ENCODE measurements at places on chromosomes 2 and 18. TPM values are rescaled to one million over a fixed set of nuclear protein-coding genes. Genes with fewer than 3 reads are reported as not detected.

- DNase-seq = no peak
These were observed 1408.2 kb upstream of the PIK3C3 start for GRCh38 chr18:40546875-40547274.

WNT6 gene
- total RNA-seq = 0.74 TPM

- DNase-seq = no peak
These were observed 22.9 kb upstream of the CYTIP start for GRCh38 chr2:157466764-157467163.

DNA sequence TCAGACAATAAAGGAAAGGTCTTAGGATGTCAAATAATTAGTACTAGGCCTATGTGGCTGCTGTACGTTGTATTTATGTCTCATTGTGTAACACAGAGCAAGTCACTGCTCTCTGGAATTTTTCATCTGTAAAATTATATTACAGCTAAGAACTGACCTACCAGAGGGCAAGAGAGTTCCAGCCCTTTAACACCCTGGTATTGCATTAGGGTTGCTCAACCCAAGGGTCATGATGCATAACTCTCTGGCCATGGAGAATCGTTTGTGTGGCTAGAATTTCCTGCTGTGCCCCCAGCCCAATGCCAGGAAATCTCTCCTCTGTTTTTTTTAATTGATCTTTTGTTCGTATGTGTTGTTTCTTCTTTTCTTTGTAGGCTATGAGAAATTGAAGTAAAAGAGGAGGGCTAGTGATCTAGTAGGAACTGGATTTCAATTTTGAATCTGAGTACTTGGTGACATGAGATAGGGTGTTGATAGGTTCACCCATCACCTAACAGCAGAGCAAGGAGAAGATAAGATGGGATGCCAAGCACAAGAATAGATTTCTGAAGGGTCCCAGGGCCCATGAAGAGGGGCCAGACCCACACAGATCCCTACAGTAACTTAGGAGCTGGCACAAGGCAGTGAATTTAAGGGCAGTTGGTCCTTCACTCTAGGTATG is 571.2 kb upstream of the TNP1 start:
- no peak for DNase-seq

SCN3A gene
- 9.5 TPM for total RNA-seq

DNA sequence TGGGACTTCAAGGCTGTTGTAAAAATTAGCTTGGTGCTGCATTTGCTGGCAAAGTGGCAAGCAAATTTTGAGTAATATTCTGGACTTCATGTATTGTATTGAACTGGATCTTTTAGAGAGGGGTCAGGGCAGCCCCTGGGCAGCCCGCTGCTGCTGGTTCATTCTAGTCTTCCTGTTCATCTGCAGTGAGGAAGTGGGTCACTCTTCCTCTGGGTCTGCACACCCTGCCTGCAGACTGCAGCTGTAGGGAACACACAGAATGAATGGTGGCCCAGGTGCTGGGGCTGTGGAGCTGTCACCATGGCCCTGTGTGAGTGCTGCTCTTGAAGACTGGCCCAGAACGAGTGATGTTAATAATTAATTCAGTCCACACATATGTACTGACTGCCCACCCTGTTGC is 9.4 kb downstream of the SH3RF3 start:
- DNase-seq = no peak

- no peak for DNase-seq
These were observed 150.9 kb downstream of the ACTR3 start for GRCh38 chr2:114040826-114041225.

DNAH6 gene
- total RNA-seq = 1.6 TPM

- no peak for DNase-seq
These were observed 306.6 kb upstream of the VWC2L start for GRCh38 chr2:214104219-214104618.

DNA sequence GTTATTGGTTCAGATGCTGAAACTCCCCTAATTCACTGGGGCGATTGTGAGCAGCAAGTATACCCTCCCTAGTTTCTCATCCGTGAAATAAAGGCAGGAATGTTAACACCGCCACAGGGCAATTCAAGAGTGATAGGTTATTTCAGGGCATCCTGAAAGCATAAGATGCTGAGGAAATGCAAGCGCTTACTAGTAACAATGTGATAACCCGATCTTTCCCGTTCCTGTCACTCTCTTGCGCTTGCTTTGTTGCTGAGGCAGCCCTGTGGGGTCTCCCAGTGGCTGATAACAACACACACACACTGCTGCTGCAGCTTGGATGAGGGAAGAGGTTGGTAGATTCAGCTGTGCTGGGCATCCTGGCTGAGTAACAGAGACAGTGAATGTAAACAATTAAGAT is 259.3 kb downstream of the AGPS start:
- no peak for DNase-seq

DNA sequence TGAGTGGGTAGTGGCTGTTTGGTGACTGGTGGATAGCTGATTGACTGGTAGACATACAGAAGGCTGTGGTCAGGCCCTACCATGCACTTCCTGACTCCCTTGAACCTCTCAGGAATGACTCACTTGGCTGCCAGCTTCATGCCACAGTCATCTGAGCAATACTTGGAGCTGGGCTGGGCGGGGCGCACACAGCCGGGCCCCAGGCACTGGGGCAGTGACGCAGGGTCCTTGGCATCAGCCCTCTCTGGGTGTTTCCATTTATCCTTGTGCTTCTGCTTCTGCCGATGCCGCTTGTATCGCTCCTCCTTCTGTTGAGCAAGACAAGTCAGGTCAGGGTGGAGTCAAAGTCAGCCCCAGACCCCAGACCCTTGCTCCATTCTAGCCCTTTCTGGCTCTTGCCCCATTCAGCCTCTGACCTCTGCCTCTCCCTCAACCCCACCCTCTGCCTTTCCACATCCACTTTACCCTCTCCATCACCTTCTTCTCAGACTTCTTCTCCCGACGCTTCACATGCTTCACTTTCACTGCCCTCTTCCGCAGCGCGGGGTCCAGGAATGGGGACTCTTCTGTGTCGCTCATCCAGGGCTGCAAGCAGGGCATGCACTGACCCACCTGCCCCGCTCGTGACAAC is 3.0 kb upstream of the MBD1 start:
- DNase-seq = no peak

DNA sequence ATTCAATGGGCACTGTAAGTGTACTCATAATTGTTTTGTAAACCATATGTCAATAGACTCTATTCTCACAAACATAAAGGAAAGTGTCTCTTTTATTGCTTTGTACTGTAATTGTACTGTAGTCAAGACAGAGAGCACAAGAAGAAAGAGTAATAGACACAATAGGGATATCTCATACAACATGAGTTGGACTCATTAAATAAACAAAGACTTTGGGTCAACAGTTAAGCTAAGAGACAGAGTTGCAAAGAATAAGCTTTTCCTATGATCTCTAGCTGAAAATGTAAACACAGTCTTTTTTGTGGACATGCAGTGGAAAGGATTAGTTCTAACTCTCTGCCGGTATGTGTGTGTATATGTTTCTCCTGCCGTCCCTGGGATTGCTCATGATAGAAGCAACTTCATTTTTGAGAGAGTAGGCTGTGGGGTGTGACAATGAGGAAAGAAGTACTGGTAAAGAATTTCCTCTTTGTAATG is 13.9 kb upstream of the KYNU start:
- DNase-seq = no peak

DHRS9 gene
- not detected for total RNA-seq

DNA sequence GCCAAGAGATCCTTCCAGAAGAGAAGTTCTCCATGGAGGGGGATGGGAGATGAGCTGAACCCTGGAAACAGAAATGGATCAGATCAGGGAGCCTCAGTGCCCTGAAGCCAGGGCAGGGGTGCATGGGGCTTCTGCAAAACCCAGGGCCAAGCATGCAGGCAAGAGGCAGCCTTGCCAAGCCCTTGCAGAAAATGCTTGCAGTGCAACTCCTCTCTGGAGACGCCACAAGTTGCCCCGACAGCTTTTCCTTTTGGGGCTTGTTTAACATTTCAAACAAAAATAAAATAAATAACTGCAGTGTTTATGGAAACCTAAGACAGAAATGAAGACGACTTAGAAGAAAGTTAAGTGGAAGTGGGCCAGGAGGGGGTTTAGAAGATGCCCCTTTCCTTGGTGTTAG is 177.5 kb upstream of the TNP1 start:
- no peak for DNase-seq

- DNase-seq = no peak
These were observed 54.1 kb downstream of the DYSF start for GRCh38 chr2:71507476-71507875.

- no peak for DNase-seq
These were observed 115.8 kb downstream of the PIGN start for GRCh38 chr18:62071071-62071470.

DNA sequence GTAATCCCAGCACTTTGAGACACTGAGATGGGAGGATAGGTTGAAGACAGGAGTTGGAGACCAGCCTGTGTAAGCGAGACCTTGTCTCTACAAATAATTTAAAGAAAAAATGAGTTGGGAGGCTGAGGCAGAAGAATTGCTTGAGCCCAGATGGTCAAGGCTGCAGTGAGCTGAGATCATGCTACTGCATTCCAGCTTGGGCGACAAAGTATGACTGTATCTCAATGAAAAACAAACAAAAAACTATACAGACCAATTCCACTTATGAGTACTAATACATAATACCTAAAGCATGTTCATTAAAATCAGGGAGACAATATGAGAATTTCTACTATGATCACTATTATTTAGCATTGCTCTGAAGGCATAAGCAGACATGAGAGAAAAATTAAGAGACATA is 12.6 kb downstream of the RNF149 start:
- no peak for DNase-seq

RPS27A gene
- total RNA-seq = 1,406 TPM

AGXT gene
- total RNA-seq = not detected

GRCh38 chr18:51195451-51196117 is 1.9 kb downstream of the MEX3C start:
- peak; percentile 70 for DNase-seq

UGT1A3 gene
- not detected for total RNA-seq

MREG gene
- total RNA-seq = 5.6 TPM

LIMS3 gene
- total RNA-seq = 1.9 TPM

SLC4A3 gene
- total RNA-seq = not detected

DNA sequence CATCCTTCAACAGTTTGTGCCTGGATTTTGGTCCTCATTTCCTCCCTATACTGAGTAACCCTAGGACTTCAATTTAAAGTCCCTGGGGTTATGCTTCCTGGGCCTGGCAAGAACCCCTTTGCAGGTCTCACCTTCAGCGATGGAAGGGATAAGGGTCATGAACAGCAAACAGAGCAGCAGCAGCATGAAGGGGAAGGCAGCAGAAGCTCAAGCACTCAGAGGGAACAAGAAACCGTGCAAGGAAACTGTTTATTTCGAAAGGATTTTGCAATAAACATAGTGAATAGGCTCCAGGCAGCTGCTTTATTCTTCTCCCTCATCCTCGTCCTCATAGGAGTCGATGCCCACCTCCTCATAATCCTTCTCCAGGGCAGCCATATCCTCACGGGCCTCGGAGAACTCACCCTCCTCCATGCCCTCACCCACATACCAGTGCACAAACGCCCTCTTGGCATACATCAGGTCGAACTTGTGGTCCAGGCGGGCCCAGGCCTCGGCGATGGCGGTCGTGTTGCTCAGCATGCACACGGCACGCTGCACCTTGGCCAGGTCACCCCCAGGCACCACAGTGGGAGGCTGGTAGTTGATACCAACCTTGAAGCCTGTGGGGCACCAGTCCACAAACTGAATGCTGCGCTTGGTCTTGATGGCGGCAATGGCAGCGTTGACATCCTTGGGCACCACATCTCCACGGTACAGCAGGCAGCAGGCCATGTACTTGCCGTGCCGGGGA is 2.8 kb upstream of the TUBA4B start:
- peak; percentile 40 for DNase-seq

GRCh38 chr2:98277162-98277859 is 68.9 kb upstream of the CNGA3 start:
- no peak for DNase-seq

GRCh38 chr2:34012715-34013302 is 413.7 kb upstream of the FAM98A start:
- DNase-seq = peak; percentile 59

- DNase-seq = no peak
These were observed 111.0 kb downstream of the GATA6 start for GRCh38 chr18:22280453-22280750.

GRCh38 chr2:45823723-45824206 is 172.3 kb downstream of the PRKCE start:
- DNase-seq = no peak

CPLX4 gene
- total RNA-seq = not detected

DNA sequence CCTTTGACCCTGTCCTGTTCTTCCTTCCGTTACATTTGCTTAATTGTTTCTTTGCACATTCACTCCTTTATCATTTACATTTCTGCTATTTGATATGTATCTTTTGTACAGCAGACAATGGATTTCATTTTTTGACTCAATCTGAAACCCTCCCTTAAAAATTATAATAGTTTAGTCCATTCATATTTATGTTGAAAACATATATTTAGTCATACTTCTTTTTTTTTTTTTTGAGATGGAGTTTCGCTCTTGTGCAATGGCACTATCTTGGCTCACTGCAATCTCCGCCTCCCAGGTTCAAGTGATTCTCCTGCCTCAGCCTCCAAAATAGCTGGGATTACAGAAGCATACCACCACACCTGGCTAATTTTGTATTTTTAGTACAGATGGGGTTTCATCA is 95.3 kb upstream of the TGFA start:
- DNase-seq = no peak

LIPG gene
- total RNA-seq = not detected

GRCh38 chr2:109321570-109321969 is 192.6 kb downstream of the SH3RF3 start:
- no peak for DNase-seq

- no peak for DNase-seq
These were observed 42.8 kb downstream of the LRRTM4 start for GRCh38 chr2:77479395-77479794.

GRCh38 chr2:129262934-129263333 is 716.5 kb upstream of the RAB6C start:
- no peak for DNase-seq

GRCh38 chr2:168639018-168639417 is 163.4 kb upstream of the NOSTRIN start:
- no peak for DNase-seq

GRCh38 chr2:106991866-106992265 is 105.9 kb upstream of the ST6GAL2 start:
- no peak for DNase-seq

- DNase-seq = no peak
These were observed 80.3 kb downstream of the SPRED2 start for GRCh38 chr2:65351948-65352595.

DNA sequence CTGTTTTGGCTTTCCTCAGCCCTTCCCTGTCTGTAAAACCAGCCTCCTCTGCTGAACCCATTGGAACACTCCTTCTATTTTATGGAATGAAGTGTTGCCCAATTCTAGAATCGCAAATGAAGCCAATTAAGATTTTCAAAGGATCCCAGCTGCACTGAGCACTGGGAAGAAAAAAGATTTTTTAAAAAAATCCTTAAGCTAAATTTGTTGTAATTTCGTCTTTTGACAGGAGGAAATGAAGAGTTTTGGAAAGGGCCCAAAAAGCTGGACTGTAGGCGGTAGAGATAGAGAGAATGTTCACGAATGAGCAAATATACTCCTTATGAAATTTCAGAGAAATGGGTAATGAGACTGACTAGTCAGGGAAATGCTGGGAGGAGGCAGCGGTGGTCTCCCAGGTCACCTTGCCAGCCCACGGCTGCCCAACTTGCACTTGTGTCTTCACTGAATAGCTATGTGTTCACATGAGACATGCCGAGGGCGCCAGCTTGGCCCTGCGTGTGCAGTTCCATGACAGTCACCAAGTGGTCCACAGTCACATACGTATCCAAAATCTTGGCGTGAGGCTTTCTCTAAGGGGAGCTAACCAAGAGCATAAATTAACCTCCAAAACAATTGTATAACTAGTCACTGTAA is 69.9 kb downstream of the SGPP2 start:
- DNase-seq = no peak
